Fibroblast of skin of back (primary cell): ENCODE measurements at places on chromosomes 4 and X.

DNA sequence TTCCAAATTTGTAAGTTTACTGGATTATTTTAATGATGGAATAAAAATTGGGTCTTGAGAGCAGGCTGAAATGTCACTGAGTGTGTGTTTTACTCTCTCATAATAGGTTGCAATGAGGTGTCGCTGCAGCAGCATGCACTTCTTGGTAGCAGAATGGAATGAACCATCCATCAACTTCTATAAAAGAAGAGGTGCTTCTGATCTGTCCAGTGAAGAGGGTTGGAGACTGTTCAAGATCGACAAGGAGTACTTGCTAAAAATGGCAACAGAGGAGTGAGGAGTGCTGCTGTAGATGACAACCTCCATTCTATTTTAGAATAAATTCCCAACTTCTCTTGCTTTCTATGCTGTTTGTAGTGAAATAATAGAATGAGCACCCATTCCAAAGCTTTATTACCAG lies 2.6 kb downstream of the SAT1 start:
- DNase-seq = no peak

DNA sequence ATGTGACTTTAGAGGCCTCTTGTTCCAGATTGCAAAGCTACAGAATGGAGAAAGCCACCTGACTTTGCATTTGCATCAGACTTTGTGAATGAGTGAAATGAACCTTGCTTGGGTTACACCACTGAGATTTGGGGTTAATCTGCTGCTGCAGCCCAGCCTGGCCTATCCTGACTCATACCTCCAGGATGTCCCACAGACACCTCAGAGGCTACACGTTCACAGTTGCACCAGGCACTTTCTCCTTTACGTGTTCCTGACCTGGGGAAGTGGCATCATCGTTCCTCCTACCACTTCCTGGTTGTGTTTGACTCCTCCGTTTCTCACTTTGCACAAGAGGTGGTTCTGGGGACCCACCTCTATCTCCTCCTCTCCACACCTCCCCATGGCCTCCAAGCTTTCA lies 9.2 kb upstream of the SORCS2 start:
- no peak for DNase-seq

DNA sequence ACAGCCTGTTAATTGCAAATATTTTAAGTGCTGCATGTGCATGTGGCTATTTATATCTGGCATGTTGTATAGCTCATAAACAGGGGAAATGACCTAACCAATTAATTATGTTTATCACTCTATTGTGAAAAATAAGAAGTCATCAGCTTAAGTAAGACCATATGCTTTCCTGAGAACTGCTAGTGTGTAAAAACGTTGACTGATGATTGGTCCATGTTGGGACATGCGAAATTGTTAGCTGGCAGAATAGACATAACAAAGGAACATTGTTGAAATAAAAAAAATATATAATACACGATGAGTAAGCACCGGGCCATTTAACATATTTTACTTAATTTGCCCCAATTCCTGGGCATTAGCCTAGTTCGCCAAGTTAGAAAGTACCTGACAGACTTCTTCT lies 207.5 kb downstream of the ANK2 start:
- DNase-seq = peak; percentile 58

- no peak for DNase-seq
Measured at GRCh38 chrX:93637591-93637990, 35.8 kb downstream of the NAP1L3 start.

GRCh38 chrX:139126493-139126892 lies 404.0 kb upstream of the F9 start:
- DNase-seq = no peak

DNA sequence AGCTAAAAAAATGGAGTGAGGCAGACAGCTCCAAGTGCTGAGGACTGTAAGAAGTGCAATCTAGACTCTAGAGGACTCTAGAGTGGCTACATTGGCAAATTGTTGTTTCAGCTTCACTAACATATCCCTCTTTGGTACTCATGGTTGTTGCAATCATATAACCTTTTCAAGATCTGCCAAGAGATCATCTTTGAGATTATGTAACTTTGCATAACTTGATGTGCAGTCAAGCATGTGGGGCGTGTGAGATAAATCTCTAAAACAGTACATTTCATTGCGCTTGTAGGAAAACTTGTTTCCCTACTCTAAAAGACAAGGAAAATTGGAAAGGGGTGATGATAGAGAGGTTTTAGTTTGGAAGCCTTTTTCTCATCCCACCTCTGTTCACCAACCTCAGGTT lies 11.2 kb upstream of the BRS3 start:
- DNase-seq = no peak

DNA sequence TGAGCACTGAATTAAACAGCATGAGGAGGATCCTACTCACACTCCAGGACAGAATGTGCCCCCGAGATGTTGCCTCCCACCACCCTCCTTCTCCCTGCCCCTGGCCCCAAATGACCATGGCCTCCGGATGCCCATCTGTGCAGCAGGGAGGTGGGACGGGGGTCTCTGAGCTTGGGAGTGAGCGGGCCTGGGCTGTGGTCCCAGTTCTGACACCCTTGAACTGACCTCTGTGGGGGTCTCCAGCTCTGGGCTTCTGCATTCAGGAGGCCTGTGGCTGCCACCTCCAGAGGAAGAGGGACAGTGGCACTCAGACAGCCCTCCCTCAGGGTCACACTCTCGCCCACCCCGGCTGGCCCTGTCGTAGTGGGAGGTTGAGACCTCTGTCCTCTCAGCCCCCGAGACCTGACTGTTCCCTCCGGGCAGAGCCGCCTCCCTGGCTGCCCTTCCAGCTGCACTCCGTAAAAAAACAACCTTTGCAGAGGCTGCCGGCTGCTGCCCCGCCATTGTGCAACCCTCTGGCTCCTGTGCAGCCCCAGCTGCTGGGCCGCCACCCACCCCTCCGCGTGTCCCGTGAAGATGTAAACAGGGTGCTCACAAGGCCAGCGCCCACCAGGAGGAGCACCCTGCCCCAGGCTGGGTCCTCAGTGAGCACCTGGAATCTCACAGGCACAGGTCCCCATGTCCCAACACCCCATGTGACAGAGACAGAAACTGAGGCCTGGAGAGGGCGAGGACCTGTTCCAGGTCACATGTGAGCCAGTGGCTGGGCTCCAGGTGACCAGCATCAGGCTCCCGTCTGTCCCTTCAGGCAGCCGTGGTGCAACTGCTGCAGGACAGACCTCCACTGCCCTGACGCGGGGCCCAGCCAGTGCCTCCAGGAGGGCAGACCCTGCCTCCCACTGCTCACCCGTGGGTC lies 39.6 kb downstream of the HTRA3 start:
- DNase-seq = no peak

DNA sequence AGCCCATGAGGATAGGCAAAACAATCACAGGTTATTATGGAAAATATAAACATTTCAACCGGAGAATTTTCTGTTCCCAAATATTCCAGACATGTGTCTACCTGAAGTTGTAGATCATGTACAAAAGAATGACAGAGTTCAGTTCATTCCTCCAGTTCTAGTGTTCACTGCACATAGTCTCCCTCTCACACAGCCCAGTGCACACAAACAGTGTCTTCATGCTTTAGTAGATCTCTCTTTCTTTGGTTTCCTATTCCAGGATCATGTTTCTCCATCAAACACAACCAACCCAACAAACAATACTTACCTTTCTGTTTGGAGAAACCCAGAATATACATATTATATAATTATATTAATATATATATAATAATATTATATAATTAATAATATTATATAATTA lies 671.9 kb downstream of the TRIML1 start:
- no peak for DNase-seq

GRCh38 chrX:148672517-148672916 lies 172.1 kb downstream of the AFF2 start:
- no peak for DNase-seq

- no peak for DNase-seq
Measured at GRCh38 chrX:24594501-24594900, 52.6 kb downstream of the PCYT1B start.

DNA sequence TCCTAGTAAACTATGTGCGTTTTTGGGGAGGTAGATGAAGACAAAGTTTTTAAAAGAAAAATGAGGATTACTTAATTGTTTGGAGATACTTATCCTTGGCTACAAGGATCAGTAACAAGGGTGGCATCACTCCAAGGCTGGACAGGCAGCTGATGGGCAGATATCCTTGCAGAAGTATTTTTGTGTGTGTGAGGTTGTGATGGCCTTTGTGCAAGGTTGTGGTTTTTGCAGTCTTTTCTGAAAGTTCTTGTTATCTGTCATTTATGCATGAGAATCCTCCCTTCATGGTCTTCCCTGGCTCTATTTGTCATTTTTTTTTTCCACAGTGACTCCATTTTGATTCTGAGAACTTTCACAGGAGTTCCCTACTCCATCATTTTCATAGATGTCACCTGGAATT lies 96.0 kb upstream of the C1GALT1C1 start:
- DNase-seq = no peak

DNA sequence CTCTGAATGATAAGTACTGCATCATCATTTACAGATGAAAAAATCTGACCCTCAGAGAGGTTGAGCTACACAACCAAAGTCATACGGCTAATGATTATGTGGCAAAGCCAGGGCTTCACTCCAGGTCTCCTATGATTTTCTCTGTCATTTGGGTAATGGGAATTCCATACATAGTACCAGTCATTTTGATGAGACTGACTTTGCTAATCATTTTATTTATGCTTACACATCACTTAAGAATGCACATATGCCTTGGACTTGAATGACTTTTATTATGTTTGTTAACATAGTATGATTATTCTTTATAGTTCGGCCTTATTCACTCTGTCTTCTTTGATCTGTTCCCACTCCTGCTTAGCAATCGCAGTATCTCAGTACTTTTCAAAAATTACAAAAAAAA lies 255.1 kb upstream of the GPRIN3 start:
- DNase-seq = no peak

DNA sequence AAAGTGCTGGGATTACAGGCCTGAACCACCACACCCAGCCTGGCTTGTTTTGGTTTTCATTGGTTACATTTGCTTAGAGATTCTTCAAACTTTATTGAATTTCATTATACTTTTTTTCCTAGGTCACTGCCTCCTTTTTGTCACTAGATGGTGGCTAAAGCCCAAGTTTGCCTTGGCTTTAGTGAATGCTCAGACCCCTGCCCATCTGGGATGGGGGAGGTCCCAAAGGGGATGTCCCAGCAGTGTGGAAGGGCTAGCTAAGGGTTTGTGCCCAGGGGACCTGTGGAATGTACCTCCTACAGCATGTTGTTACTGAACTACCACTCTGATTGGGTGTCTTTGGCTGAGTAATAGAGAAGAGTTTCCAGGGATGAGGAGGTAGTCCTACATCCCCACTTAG lies 58.4 kb downstream of the CEP135 start:
- DNase-seq = peak; percentile 21
